ENCODE measurements at places on chromosomes 1 and 21.

- no peak for DNase-seq
Measured at GRCh38 chr1:240399381-240399780, 212.6 kb downstream of the GREM2 start.

DNA sequence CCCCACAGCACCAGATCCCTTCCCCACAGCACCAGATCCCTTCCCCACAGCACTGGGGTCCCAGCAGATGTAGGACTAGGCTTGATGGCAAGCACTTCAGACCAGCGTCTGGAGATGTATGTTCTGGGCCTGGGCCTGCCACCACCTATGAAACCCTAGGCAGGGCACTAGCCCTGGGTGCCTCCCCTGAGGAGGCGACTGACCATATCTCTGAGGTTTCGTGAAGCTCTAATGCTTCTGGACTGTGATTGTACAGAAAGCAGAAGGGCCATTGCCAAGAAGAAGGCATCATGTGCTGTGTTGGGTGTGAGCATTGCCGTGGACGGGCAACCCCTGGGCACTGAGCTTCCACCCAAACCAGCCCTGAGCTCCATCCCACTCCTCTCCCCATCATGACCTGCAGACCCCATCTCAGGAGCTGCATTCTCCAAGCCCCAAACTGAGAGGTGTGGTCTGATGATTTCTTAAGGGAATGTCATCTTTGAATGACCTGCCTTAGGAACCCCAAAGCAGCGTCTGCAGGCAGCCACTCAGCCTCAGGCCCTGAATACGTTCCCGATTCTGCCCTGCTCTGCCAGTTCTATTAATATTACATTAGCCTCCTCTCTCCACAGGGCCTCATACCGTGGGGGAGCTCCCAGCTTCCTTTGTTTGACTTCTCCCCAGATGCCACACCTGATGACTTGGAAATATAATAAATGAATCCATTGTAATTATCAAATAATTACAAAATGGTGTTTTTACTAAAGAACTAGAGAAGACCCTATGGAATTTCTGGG, 163.4 kb downstream of the TRIM33 start:
- no peak for DNase-seq

DNA sequence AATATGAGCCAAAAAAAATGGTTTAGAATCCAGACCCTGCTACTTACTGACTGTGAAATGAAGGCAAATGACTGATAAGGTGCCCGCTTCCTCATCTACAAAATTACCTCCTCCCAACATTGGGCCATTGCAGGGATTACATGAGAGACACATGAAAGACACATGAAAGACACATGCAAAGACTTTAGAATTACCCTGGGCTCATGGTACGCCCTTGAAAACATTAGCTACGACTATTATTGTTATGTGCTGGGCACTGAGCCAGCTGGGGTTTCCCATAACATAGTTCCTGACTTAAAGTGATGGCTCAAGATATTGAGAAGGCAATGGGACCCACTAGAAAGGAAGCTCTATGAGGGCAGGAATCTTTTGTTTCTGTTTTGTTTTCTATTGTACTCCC, 43.7 kb upstream of the KANK4 start:
- DNase-seq, result no peak

- DNase-seq, result no peak
Measured at GRCh38 chr1:205074513-205074912, 9.7 kb downstream of the TMEM81 start.

GRCh38 chr1:235298758-235299157, 29.2 kb downstream of the ARID4B start:
- no peak for DNase-seq

- DNase-seq, result no peak
Measured at GRCh38 chr1:204990059-204990664, 52.9 kb upstream of the CNTN2 start.

DNA sequence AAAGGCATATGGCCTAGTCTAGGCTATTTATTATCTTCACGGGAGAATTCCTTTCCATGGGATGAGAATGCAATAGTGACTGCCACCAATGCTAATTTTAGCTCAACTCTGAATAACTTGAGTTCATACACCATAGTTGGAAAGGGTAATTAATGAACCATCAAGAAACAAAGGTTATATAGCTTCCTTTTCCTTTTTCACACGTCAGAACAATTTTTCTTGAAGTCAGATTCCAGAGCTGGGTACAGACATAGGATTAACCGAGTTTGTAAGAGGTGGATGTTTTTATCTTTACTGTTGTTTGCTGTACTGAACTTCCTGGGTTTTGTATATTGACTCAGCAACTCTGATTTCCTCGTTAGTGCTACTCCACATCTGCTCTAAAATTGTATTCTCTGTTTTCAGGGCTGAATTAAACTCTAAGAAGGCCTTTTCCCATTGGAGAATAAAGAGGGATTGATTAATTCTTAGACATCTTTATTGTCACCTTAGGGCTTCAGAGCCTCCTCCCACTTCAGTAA, 262.0 kb downstream of the NUF2 start:
- DNase-seq, result no peak

DNA sequence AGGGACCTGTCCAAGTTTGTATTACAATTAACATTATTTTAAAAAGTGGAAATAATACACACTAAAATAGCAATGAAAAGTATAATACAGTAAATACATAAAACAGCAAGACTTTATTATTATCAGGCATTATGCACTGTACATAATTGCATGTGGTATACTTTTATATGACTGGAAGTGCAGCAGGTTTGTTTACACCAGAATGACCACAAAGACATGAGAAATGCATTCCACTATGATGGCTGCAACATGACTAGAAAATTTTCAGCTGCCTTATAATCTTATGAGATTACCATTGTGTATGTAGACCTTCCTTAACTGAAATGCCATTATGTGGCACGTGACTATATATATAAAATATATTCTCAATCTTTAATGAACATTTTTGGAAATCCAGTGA, 1699.6 kb downstream of the KCNT2 start:
- DNase-seq, result no peak

- DNase-seq, result no peak
Measured at GRCh38 chr1:223118418-223118817, 24.6 kb downstream of the TLR5 start.

DNA sequence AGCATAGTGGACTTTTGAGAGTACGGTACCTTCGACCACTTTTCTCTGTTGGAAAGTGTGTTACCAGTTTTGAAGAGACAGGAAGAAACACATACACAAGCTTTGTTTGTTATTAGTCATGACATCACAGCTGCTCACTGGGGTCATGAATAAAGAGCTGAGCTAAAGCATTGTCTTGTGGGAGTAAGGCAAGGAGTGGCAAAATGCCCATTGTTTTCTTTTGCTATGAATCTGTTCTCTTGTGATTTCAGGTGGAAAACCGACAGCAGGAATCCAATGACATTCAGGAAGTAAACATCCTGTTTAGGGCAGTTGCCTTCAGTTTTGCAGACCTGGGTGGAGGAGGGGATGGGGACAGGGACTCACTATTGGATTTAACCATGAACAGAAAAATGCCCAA, 66.2 kb downstream of the RGL1 start:
- DNase-seq, result no peak

GRCh38 chr1:82632155-82632554, 831.4 kb downstream of the ADGRL2 start:
- no peak for DNase-seq

All from DMS79 (cell line).